ENCODE measurements at places on chromosomes 2 and 18.

GRCh38 chr18:10927286-10927992 lies 221.9 kb downstream of the PIEZO2 start:
- no peak for DNase-seq

- DNase-seq = no peak
Observed at GRCh38 chr2:72708236-72708635, 117.6 kb downstream of the EXOC6B start.

DNA sequence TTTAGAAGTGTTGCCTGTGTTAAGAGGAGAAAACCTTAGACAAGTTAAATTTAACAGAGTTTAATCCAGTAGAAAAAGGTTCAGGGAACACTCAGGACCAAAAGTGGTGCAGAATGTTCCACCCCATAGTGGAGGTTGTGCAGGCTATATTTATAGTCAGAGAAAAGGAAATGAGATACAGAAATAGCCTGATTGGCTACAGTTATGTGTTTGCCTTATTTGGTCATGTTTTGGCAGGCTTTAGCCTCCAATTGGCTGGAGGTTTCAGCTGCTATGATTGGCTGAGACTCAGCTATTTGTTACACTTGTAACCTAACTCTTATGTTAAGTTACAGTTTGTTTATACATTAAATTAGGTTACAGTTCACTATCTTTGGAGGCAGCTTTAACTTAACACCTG lies 4.2 kb downstream of the STAMBP start:
- no peak for DNase-seq

- DNase-seq = no peak
Observed at GRCh38 chr2:30981096-30981495, 157.1 kb downstream of the GALNT14 start.

GRCh38 chr18:57859314-57859713 lies 56.2 kb upstream of the ATP8B1 start:
- DNase-seq = no peak

GRCh38 chr2:160224507-160224906 lies 24.4 kb upstream of the ITGB6 start:
- DNase-seq = no peak

- no peak for DNase-seq
Observed at GRCh38 chr2:235612181-235612950, 118.5 kb downstream of the AGAP1 start.
